Bladder microvascular endothelial cell (primary cell): ENCODE measurements at places on chromosomes 2 and 18. TPM values are rescaled to one million over a fixed set of nuclear protein-coding genes. Genes with fewer than 3 reads are reported as not detected.

Gene BOD1L2
- not detected in 2 replicates for total RNA-seq

Gene EML6
- 0.13 and 0.16 TPM in 2 replicates for total RNA-seq

Gene SLC66A2
- 40.3 and 43.1 TPM in 2 replicates for total RNA-seq

Gene OTOS
- total RNA-seq: not detected in 2 replicates

Gene CD226
- total RNA-seq: 0.32 and 1.0 TPM in 2 replicates

Gene KCNG2
- 0.63 TPM in 1 of 2 replicates, not detected in the other for total RNA-seq

Gene GPR45
- not detected in 2 replicates for total RNA-seq

Gene C1D
- total RNA-seq: 7.7 and 10.8 TPM in 2 replicates

Gene SERPINB3
- not detected in 2 replicates for total RNA-seq
